Activated T-cell treated with anti-CD3 and anti-CD28 coated beads for 24 hours (primary cell): ENCODE measurements at places on chromosomes 5 and 9.

DNA sequence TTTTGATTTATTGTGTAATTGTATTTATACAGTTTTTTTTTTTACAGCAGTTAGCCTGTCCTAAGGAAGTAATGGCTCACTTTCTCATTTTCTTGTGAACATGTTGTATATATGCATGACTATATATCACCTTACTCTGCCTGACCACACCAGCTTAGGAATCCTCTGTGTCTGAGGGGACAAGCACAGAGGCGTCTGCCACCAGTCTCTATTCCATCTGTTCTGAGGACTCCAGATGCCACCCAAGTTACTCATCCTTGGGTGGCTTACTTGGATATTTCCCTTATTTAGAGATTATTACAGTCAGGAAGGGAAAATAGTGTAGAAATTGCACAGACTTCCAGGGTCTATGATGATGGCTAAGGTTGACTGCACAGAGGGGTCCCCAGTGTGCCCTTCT, 256.3 kb upstream of the C9orf72 start:
- no peak for DNase-seq

GRCh38 chr9:83962165-83962564, 17.9 kb downstream of the HNRNPK start:
- no peak for DNase-seq

DNA sequence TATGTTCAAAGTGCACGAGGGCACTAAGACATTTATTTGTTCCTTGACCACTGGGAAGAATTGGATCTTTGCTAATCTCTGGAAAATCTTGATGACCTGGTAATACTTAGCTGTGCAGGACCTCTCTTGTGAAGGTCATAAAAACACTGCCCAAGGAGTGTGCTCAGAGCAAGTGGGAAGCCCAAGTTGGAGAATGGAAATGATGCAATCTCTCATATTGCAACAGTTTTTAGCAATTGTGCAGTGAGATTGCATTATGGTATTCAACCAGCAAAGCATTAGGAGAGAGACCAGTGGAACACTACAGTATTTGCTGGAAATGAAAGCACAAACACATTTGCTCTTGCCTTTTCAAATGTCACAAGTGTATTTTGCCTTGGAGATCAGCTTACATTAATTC, 34.5 kb downstream of the TXNDC8 start:
- DNase-seq = no peak

GRCh38 chr5:57537811-57538210, 55.2 kb upstream of the ACTBL2 start:
- no peak for DNase-seq
